ENCODE measurements at places on chromosomes 4 and X. TPM values are rescaled to one million over a fixed set of nuclear protein-coding genes. Genes with fewer than 3 reads are reported as not detected.

FGFBP2 gene
- total RNA-seq, result not detected

DNA sequence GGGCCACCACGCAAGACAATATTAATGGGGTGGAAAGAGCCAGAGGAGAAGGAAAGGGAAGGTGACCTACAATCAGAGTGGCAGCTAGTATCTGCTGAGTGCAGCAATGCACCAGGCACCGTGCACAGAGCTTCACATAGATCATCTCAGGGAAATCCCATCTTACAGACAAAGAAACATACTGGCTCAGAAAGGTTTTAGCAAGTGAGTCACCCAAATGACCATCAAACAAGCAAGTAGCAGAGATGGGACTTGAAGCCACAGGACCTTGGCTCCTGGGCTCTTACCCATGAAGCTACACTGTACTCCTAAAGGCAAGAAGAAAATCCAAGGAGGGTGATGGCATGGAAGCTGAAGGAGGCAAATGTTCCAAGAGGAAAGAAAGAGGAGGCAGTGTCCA is 6.8 kb downstream of the ANXA5 start:
- peaks cover 33% of the 10 kb centered on the region for H3K36me3 ChIP-seq
- H3K27ac ChIP-seq, result peak overlapping the region; percentile 49
- H3K4me1 ChIP-seq, result peaks cover 9% of the 10 kb centered on the region
- H3K4me3 ChIP-seq, result no peak overlapping the region

- no peak for DNase-seq
- no peaks in the 10 kb centered on the region for H3K27me3 ChIP-seq
Measured at GRCh38 chr4:151318307-151319006, 6.9 kb downstream of the SH3D19 start.

GRCh38 chr4:87783781-87784180 is 15.6 kb upstream of the IBSP start:
- no peak overlapping the region for H3K4me3 ChIP-seq
- H3K27me3 ChIP-seq, result no peaks in the 10 kb centered on the region
- H3K4me1 ChIP-seq, result no peaks in the 10 kb centered on the region
- no peaks in the 10 kb centered on the region for H3K36me3 ChIP-seq

- H3K4me1 ChIP-seq, result no peaks in the 10 kb centered on the region
- H3K27me3 ChIP-seq, result no peaks in the 10 kb centered on the region
- no peak for DNase-seq
- no peak overlapping the region for H3K4me3 ChIP-seq
Measured at GRCh38 chr4:174553828-174554227, 31.5 kb upstream of the HPGD start.

DNA sequence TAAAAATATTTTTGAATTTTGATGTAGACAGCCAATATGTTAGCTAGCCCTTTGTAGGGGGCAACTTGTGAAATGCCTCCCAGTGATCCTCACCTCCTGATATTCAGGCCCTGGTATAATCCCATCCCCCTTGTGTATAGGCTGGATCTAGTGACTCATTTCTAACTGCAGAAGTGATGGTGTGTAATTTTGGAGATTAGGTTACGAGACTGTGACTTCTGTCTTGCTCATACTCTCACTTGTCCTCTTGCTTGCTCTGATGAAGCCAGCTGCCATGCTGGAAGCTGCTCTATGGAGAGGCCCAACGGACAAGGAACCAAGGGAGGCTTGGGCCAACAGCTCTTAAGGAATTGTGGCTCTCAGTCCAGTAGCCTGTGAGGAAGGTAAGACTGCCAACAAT is 61.7 kb downstream of the GPR82 start:
- no peaks in the 10 kb centered on the region for H3K4me1 ChIP-seq
- DNase-seq, result no peak
- H3K36me3 ChIP-seq, result peaks cover 17% of the 10 kb centered on the region
- H3K27me3 ChIP-seq, result no peaks in the 10 kb centered on the region
- no peak overlapping the region for H3K4me3 ChIP-seq

DNA sequence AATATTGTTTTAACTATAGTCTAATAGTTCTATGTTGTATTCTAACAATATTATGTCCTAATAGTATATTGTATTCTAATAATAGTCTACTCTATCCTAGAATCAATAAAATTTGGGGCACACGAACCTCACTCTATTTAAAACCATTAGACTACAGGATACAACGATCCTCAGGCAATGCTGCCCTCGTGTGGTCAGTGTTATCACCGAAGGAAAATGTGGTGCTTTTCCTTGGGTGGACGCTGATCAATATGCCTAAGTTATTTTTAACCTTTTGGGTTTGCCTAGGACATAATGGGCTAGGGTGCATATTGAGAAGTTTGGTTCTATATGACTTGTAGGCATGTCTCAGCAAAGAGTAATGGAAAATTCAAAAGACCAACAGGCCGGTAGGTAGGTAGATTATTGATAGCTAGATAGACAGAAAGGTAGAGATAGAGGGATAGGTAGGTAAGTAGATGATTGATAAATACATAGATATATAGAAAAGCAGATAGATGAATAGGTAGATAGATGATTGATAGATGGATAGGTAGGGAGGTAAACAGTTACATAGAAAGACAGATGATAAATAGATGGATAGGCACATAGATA is 75.1 kb downstream of the PRKX start:
- no peak overlapping the region for H3K27ac ChIP-seq
- H3K4me1 ChIP-seq, result no peaks in the 10 kb centered on the region
- no peak for DNase-seq
- peaks cover 53% of the 10 kb centered on the region for H3K36me3 ChIP-seq
- H3K27me3 ChIP-seq, result no peaks in the 10 kb centered on the region

CTAG1A gene
- not detected for total RNA-seq

GRCh38 chrX:80316526-80316925 is 103.7 kb upstream of the TENT5D start:
- no peak overlapping the region for H3K27ac ChIP-seq
- peaks cover 22% of the 10 kb centered on the region for H3K36me3 ChIP-seq
- H3K4me3 ChIP-seq, result no peak overlapping the region
- no peak for DNase-seq
- no peaks in the 10 kb centered on the region for H3K4me1 ChIP-seq
- H3K27me3 ChIP-seq, result no peaks in the 10 kb centered on the region

DNA sequence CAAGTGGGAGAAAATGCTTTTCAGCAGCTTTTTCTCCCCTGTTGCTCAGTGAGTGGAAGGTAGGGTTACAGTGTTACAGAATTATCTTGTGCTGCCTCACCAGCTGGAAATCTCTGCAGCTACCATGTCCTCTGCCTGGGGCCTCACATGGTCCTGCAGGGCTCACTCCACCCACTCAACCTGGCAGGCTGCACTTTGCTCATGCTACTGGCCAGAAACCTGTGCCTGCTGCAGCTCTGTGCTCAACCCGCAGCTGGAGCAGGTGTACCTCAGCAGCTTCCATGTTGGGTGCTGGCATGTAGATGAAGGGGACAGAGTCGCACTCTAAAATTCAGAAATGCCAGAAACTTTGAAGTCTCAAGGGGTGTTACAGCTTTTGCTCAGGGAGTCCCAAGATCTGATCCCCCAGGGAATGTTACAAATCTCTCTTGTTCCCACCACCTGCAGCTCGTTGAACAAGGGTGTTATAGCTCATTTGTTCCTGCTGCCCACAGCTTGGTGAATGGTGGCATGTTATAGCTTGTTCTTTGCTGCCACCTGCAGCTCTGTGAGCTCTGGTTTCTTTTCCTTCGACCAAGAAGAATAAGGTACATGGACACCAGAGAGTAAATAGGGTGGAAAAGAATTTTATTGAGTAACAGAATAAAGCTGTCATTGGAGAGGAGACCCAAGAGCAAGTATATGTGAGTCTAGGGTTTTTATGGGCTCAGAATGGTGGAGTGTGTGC is 845.8 kb downstream of the TECRL start:
- no peaks in the 10 kb centered on the region for H3K4me1 ChIP-seq
- H3K27me3 ChIP-seq, result no peaks in the 10 kb centered on the region
- H3K27ac ChIP-seq, result no peak overlapping the region
- H3K36me3 ChIP-seq, result no peaks in the 10 kb centered on the region

WDR17 gene
- total RNA-seq, result 2.0 TPM

GRCh38 chr4:122537388-122538135 is 81.0 kb upstream of the IL2 start:
- no peaks in the 10 kb centered on the region for H3K36me3 ChIP-seq
- no peaks in the 10 kb centered on the region for H3K27me3 ChIP-seq

All from H9 (cell line).